ENCODE measurements at places on chromosomes 7 and 10. TPM values are rescaled to one million over a fixed set of nuclear protein-coding genes. Genes with fewer than 3 reads are reported as not detected.

- no peaks in the 10 kb centered on the region for H3K4me1 ChIP-seq
- no peak overlapping the region for H3K27ac ChIP-seq
- H3K36me3 ChIP-seq = no peaks in the 10 kb centered on the region
- no peak overlapping the region for H3K4me3 ChIP-seq
- no peak for DNase-seq
Observed at GRCh38 chr10:48779077-48779476, 94.4 kb downstream of the WDFY4 start.

DNA sequence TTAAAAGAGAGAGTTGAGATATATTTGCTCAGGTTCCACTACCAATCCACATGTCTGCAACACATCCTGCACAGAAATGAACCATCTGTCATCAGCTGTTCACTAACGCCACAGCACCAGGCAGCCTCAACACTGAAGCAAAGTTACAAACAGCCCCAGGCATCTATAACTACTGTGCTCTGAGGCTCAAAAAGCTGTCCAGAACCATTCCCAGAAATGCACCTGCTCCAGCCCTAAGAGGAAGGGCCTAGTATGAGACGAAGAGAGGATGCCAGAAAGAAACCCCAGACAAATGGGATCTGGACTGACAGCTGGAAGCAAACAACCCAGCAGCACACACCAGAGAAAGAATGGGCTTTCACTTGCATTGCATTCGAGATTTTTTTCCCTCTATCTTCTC lies 159.3 kb downstream of the ELMO1 start:
- peak overlapping the region; percentile 29 for H3K27ac ChIP-seq
- peaks cover 9% of the 10 kb centered on the region for H3K4me1 ChIP-seq
- H3K4me3 ChIP-seq = no peak overlapping the region

SUMF2 gene
- 99.6 TPM for total RNA-seq

EPHA1 gene
- total RNA-seq = 162 TPM

KCND2 gene
- total RNA-seq = 4.6 TPM

DNA sequence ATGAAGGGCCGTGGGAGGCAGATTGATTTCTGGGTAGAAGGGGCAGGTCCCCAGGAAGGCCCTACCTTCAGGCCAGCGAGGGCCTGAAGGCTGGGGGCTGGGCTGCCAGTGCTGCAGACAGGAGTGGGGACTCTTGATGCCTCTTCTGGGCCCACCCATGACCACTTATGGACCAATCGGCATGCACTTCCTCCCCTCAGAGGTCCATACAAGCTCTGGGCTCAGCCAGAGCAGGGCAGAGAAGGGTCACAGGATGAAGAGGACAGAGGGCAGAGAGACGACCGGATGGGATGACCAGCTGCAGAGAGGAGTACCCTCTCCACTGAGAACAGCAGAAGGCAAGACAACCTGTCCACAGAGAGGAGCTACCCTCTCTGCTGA lies 120.1 kb downstream of the DYNC2I1 start:
- H3K27ac ChIP-seq = 0 out of 2 replicates have a peak overlapping the region, but pooled peaks have one; percentile 86
- peaks cover 9% of the 10 kb centered on the region for H3K36me3 ChIP-seq
- H3K4me1 ChIP-seq = peaks cover 20% of the 10 kb centered on the region
- H3K4me3 ChIP-seq = peak overlapping the region; percentile 55
- DNase-seq = no peak

DNA sequence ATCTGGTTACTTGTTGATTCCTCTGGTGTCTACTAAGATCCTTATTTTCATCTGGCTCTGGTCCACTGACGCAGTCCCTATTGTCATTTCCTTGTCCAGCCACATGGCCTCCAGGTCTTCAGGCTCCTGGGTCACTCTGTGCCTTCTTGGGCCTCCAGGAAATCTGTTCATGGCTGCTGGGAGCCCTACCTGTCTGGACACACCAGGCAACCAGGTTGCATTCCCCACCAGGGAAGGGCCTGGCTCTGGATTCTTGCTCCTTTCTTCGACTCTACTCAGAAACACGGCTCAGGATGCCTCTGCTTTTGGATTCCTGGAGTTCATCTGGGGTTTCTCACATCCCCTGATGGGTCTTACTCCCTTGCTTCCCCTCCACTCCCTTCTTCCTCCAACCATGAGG lies 8.0 kb upstream of the PPIF start:
- H3K4me1 ChIP-seq = peaks cover 13% of the 10 kb centered on the region
- H3K27ac ChIP-seq = no peak overlapping the region
- no peak for DNase-seq
- peaks cover 4% of the 10 kb centered on the region for H3K36me3 ChIP-seq
- H3K27me3 ChIP-seq = peaks cover 5% of the 10 kb centered on the region

- peaks cover 17% of the 10 kb centered on the region for H3K36me3 ChIP-seq
- H3K4me3 ChIP-seq = no peak overlapping the region
- DNase-seq = no peak
- no peaks in the 10 kb centered on the region for H3K27me3 ChIP-seq
- H3K4me1 ChIP-seq = peaks cover 8% of the 10 kb centered on the region
Observed at GRCh38 chr10:102762401-102763015, 18.8 kb downstream of the WBP1L start.

- peak overlapping the region; percentile 89 for H3K27ac ChIP-seq
- peak overlapping the region; percentile 88 for H3K4me3 ChIP-seq
- peaks cover 15% of the 10 kb centered on the region for H3K27me3 ChIP-seq
- H3K4me1 ChIP-seq = peaks cover 50% of the 10 kb centered on the region
Observed at GRCh38 chr10:88880282-88881076, 434 bp downstream of the STAMBPL1 start.

DNA sequence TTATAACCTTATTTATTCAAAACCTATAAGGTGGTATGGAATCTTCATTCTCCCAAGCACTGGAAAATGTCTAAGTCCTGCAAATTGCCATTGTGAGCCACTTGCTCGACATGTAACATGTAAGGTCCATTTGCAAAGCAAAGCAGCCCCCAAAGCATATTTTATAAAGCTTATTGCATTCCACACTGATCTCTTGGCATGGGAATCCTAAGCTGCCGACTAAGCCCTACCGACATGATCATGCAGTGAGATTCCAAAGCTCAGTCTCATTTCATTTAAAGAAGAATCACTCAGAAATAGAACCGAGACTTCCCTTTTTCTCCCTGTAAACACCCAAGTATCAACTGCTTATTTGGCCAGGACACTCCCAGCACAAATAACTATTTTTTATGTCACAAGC lies 333.4 kb upstream of the MYO3A start:
- no peak overlapping the region for H3K4me3 ChIP-seq
- H3K36me3 ChIP-seq = no peaks in the 10 kb centered on the region
- DNase-seq = no peak
- H3K27ac ChIP-seq = no peak overlapping the region

- no peaks in the 10 kb centered on the region for H3K36me3 ChIP-seq
- H3K27me3 ChIP-seq = peaks cover 18% of the 10 kb centered on the region
- no peak overlapping the region for H3K4me3 ChIP-seq
Observed at GRCh38 chr10:101103430-101103829, 27.7 kb upstream of the TLX1 start.

ERLIN1 gene
- 31.5 TPM for total RNA-seq

TDRD1 gene
- 0.57 TPM for total RNA-seq

GRID2IP gene
- total RNA-seq = 3.0 TPM

DNA sequence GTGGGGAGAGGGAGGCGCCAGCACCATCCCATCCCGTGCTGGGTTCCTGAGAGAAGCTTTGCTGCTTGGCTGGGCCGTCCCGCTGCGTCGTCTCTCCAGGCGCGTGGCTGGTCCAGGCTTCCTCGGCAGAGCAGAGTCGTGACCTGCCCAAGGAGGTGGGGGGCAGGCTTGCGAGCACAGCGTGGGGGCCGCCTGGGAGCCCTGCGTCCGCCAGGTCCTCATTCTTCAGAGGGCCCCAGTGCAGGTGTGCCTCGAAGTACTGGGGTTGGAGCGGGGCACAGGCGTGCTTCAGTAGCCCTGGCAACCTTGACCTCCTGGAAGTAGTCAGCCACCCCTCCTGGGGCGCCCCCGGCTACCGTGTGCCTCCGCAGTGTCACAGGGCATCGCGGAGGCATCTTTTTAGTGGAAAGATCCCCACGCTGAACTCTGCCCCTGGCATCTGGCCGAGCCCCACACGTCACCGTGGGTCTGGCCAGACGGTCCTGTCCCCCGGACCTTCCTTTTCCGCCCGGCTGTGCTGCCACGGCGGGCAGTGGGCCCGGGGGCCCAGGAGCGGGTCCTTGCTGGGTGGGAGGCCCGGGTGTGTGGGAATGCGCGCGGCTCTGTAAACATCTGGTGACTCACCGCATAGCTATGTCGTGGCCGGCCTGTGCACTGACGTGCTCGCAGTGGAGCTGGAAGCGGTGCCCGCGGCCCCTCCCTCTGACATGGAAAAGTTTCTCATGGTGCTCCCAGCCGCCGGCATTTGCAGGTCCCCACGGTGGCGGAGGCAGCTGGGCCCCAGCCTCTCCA lies 6.4 kb downstream of the MAFK start:
- H3K36me3 ChIP-seq = no peaks in the 10 kb centered on the region
- H3K4me3 ChIP-seq = no peak overlapping the region
- peak overlapping the region; percentile 59 for H3K27ac ChIP-seq

GRCh38 chr10:123724747-123725146 lies 58.6 kb downstream of the GPR26 start:
- no peak for DNase-seq
- H3K36me3 ChIP-seq = peaks cover under 1% of the 10 kb centered on the region
- H3K4me3 ChIP-seq = no peak overlapping the region
- H3K27ac ChIP-seq = no peak overlapping the region

VTI1A gene
- 20.1 TPM for total RNA-seq

DNA sequence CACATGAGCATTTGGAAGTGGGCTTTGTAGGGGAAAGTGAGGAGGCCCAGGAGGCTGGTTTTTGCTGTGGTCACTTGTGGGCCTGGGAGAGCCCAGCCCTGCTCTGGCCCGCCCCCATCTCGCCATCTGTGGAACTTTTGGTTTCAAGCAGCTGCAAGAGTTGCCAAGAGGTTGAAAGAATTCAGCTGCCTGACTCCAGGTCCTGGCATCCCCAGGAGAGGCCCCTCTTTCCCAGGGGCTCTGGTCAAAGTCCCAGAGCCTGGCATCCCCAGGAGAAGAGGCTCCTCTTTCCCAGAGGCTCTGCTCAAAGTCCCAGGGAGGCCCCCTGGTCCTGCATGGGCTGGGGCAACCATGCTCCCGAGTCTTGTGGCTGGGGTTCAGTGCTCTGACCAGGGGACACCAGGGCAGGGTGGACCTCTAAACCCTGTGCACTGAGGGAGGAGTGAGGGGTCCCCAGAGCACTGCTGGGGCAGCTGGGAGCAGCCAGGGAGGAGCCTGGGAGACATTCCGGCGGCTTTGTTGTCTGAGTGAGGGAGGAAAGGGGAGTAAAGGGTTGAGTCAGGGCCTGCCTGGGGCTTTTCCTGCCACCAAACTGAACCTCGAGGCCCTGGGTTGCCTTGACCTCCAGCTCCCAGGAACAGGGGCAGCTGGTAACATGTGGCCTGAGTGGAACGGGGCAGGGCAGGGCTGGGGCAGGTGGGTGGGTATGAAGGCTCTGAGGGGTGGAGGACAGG lies 27.7 kb upstream of the CSGALNACT2 start:
- H3K36me3 ChIP-seq = no peaks in the 10 kb centered on the region
- no peaks in the 10 kb centered on the region for H3K27me3 ChIP-seq
- H3K27ac ChIP-seq = no peak overlapping the region
- DNase-seq = no peak
- no peak overlapping the region for H3K4me3 ChIP-seq

- H3K36me3 ChIP-seq = no peaks in the 10 kb centered on the region
- DNase-seq = no peak
- no peak overlapping the region for H3K4me3 ChIP-seq
- no peak overlapping the region for H3K27ac ChIP-seq
- peaks cover 10% of the 10 kb centered on the region for H3K27me3 ChIP-seq
Observed at GRCh38 chr10:91208642-91209041, 11.8 kb upstream of the PCGF5 start.

PALS2 gene
- 47.6 TPM for total RNA-seq

DNA sequence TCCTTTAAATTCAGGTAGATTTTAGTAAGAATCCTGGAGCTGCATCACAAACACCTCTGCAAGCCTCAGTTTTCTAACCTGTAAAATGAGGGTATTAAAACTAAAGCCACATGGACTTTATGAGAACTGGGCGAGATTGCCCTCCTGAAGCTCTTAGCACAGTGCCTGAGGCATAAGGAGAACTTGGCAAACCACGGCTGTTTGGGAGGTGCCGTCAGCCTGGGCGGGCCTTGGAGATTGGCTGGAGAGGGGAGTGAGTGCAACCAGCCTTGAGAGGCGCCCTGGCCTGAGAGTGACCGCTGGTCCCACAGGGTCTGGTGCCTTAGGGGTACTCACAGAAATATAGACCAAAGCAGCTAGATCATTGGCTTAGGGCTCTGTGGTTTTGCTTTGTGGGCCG lies 5.4 kb upstream of the TNS3 start:
- peaks cover 49% of the 10 kb centered on the region for H3K4me1 ChIP-seq
- peaks cover 31% of the 10 kb centered on the region for H3K27me3 ChIP-seq
- no peak overlapping the region for H3K4me3 ChIP-seq
- no peak overlapping the region for H3K27ac ChIP-seq

DNA sequence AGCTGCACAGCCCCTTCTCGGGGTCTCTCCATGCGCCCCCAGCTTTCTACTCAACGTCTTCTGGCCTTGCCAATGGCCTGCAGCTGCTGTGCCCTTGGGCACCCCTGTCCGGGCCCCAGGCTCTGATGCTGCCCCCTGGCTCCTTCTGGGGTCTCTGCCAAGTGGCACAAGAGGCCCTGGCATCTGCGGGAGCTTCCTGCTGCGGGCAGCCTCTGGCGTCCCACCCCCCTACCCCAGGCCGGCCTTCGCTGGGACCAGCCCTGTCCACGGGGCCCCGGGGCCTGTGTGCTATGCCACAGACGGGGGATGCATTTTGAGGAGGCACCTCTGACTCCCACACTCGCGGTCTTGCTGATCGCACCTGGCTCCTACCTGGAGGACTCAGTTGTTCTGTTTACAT lies 2.3 kb downstream of the VENTX start:
- H3K4me3 ChIP-seq = no peak overlapping the region
- H3K27me3 ChIP-seq = peaks cover 34% of the 10 kb centered on the region
- peaks cover 11% of the 10 kb centered on the region for H3K36me3 ChIP-seq
- no peak for DNase-seq

GRCh38 chr10:119290301-119291048 lies 83.1 kb downstream of the GRK5 start:
- no peak for DNase-seq
- no peaks in the 10 kb centered on the region for H3K36me3 ChIP-seq
- no peak overlapping the region for H3K4me3 ChIP-seq

CALN1 gene
- 10.5 TPM for total RNA-seq

CRHR2 gene
- total RNA-seq = 0.09 TPM

CPA1 gene
- 8.9 TPM for total RNA-seq

- H3K4me3 ChIP-seq = no peak overlapping the region
- H3K36me3 ChIP-seq = peaks cover 16% of the 10 kb centered on the region
- no peak for DNase-seq
- peaks cover 7% of the 10 kb centered on the region for H3K4me1 ChIP-seq
Observed at GRCh38 chr7:139948587-139949335, 114.0 kb downstream of the PARP12 start.

All from WTC11 (cell line).